Amniotic epithelial cell (primary cell): ENCODE measurements at places on chromosomes 13 and 19.

- DNase-seq = no peak
Measured at GRCh38 chr13:113768018-113768905, 9.2 kb downstream of the TMEM255B start.

DNA sequence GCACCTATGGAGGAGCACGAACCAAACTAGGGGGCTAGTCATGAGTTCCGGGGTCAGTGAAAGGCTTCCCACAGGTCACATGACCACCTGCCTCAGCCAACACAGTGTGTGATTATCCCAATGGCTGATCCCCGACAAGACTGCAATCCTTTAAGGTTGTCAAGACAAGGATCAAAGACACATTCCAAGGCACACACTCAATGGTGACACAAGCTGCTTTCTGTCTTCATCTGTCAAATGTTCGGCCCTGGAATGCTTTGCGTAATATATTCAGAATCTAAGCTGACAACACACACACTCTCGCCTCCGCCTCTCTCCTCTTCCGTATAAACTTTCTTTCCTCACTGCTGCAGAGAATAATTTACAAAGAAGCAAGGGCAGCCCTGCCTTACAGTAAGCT lies 11.7 kb downstream of the RANBP3 start:
- DNase-seq = peak; percentile 91

- DNase-seq = no peak
Measured at GRCh38 chr13:110425444-110425780, 118.3 kb downstream of the COL4A2 start.

- DNase-seq = no peak
Measured at GRCh38 chr19:10284065-10284959, 2.4 kb upstream of the ICAM4 start.

DNA sequence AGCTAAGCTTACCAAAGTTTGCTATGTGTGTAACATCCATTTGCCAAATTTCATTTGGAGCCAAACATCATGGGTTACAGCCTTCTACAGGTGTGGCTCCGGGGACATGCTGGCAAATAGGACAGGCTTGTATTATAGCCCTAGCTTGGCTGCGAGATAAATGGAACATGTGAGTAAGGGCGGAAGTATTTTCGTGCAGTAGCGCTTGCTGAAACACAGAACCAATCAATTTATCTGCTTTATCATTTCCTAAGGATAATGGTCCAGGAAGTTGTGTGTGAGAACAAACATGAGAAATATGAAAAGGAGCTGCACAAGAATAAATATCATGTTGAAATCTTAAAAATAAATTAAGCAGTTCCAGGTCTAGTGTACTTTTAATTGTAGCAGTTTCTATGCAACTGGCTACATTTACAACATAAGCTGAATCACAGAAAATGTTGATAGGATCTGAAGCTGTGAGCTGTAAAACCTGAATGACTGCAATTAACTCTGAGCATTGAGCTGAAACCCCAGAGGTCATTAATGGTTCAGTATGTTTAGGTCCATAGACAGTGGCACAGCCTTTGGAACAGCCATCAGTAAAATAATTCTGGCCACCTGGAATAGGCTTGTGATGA lies 22.2 kb upstream of the ZNF100 start:
- no peak for DNase-seq

GRCh38 chr19:24051516-24051915 lies 35.5 kb upstream of the ZNF254 start:
- DNase-seq = no peak

DNA sequence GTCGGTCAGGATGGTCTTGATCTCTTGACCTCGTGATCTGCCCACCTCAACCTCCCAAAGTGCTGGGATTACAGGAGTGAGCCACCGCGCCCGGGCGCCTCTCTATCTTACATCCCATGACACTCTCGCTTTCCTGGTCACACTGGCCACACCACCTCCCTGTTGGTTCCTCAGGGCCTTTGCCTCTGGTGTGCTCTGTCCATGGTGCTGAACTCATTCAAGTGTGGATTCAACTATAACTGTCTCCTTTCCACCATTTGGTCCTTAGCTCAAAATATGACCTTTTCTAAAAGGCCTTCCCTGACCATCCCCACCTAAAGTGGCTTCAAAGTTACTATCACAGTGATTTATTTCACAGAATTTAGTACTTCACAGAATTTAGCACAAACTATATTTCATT lies 3.7 kb upstream of the SMIM17 start:
- DNase-seq = peak; percentile 8

- no peak for DNase-seq
Measured at GRCh38 chr19:50968716-50969412, 527 bp downstream of the KLK6 start.

- DNase-seq = peak; percentile 64
Measured at GRCh38 chr13:49731766-49732165, 40.5 kb upstream of the EBPL start.

DNA sequence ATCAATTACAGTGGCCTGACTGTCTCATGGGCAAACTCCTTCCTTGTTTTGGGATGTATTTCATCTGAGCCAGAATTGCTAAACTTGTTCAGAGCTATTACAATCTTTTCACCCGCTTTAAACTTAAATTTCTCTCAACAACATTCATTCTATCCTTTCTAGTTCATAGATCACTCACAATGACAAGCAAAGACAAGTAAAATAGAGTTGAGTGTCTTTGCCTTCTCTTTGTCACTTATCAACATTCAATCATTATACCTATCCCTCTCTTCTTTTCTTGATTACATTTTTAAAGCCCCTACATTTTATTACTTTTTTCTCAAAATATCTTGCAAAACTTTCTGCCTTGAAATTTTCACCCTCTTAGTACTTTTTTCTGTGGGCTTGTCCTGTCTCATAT lies 1113.1 kb downstream of the PCDH17 start:
- no peak for DNase-seq

DNA sequence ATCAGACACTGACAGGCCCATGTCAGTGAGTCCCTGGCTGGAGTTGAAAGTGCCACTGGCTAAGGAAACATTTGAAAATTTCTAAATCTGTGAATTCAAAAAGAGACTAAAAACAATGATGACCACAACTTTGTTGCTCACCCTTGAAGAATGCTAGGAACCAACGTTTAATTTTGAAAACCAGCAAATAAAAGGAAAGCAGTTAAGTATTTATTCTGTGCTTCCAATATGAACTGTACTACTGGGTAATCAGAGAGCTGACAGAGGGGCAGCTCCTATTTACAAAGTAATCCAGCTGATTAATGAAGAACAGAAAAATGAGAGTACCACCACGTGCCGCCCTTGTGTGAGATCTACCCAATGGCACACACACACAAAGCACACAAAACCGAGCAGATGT lies 44.7 kb upstream of the LATS2 start:
- DNase-seq = peak; percentile 39

DNA sequence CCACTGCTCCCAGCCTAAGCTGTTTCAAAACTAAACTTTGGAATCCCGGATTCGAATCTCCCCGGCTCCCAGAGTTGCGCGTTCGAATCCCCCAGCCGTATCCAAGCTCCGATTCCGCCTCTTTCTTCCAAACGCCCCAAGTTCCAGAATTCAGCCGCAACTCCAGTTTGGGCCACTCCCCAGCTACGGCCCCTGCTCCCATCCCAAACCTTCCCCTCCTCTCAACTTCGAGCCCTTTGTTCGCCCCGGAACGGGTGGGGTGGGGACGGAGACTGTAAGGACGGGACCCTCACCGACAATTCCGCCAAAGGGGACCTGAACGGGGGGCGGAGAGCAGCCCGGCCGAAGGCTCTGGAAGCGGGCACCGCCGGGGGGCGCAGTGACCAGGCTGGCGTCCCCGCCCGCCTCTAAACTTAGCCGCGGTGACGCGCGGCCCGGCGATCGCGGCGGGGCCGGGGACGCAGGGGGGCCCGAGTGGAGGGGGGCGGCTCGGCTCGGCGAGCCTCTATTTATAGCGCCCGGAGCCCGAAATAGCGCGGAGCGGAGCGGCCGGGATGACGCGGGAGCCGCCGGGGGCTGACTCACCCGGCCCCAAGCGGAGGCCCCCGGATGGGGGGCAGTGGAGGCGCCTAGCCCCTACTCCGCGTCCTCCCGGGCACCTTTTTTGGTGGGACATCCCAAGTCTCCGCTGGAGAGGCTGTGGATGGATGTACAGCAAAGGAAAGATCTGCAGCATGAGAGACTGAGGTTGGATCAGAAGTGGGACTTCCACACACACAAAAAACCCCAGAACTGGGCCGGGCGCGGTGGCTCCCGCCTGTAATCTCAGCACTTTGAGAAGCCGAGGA lies 4.9 kb upstream of the ERCC1 start:
- no peak for DNase-seq

- DNase-seq = no peak
Measured at GRCh38 chr19:15640904-15641597, 354 bp downstream of the CYP4F3 start.

GRCh38 chr19:19423322-19423721 lies 17.8 kb downstream of the GATAD2A start:
- DNase-seq = no peak

GRCh38 chr13:69524459-69525150 lies 583.0 kb upstream of the ATXN8OS start:
- DNase-seq = no peak

DNA sequence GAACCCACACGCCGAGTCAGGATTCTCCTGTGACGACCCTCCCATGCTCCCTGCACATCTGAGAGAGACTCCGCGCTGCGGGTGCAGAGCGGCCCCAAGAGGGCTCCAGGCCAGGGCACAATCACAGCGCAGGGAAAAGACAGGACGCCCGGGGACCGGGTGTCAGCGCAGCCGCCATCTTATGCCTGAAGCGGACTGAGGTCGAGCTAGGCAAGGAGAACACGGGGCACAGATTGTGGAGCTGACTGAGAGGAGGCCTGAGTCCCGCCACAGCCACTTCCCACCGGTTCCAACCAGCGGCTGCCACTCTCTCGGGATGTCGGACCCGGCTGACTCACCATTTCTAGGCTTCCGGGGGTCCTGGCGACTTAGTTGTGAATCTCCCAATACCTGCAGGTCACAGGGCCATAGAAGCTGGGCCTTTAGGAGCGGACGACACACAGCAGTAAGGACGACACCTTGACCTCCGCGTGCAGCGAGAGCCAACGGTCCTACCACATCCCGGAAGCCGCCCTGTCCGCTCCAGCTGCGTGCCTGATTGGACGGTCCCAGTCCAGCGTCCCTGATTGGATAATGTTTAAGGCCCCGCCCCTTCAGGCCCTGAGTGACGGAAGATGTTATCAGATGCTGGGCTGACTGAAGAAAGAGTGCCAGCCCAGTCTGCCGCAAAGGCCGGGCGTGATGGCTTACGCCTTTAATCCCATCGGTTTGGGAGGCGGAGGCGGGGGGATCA lies at the start of gene ZNF728:
Gene ZNF728, minus strand, starts transcription at position 487 of the 733 bp plus-strand sequence. Its CDS starts 146 bp downstream, at position 341.
- no peak for DNase-seq

DNA sequence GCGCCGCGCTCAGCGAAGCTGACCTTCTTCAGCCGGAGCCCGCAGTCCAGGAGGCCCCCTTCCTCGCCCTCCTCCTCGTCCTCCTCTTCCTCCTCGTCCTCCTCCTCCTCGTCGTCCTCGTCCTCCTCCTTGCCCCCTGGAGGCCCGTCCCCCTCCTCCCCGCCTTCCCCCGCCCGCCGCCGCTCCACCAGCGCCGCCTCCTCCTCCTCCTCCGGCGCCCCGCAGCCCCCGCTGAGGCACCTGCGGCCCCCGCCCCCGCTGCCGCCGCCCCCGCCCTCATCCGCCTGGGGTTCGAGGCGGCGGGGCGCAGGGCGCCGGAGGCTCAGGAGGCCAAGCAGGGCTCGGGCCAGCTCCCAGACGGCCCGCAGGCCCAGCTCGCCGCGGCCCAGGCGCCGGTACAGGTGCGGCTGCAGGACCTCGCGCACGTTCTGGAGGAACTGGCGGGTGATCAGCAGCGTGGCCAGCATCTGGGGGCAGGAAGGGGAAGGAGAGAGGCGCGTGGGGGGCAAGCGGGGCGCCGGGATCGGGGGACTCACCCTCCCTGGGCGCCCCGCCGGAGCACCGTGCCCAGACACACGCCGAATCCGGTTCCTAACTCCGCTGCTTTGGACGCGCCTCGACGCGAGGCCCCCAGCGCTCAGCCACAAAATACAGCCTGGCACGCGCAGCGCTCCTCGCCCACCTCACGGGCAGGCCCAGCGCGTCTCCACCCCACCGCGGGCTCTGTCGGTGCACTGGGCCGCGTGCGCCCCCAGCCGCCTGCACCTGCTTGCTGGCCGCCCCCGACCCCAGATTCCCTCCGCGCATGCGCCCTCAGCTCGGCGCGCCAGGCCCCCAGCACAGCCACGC lies 5.9 kb downstream of the ANO8 start:
- DNase-seq = no peak

DNA sequence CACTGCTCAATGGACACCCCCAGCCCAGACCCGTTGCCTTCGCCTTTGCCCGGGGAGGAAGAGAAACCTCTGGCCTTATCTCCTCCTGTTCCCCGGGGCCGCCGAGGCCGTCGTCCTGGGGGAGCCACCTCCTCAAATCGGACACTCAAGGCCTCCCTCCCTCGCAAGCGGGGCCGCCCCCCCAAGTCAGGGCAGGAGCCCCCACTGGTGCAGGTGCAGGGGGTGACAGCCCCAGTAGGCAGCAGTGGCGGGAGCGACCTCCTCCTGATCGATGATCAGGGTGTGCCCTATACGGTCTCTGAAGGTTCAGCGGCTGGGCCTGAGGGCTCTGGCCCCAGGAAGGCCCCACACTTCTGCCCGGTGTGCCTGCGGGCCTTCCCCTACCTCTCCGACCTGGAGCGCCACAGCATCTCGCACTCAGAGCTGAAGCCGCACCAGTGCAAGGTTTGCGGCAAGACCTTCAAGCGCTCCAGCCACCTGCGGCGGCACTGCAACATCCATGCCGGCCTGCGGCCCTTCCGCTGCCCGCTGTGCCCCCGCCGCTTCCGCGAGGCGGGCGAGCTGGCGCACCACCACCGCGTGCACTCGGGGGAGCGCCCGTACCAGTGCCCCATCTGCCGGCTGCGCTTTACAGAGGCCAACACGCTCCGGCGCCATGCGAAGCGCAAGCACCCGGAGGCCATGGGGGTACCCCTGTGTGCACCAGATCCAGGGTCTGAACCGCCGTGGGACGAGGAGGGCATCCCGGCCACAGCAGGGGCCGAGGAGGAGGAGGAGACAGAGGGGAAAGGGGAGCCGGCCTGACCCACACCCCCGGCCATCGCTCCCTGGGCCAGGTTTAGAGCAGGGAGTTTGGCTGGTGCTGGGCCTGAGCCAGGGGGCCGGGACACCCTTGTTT lies 2.3 kb downstream of the ZNF524 start:
- no peak for DNase-seq

- DNase-seq = no peak
Measured at GRCh38 chr13:60944016-60944415, 471.6 kb downstream of the PCDH20 start.

GRCh38 chr13:35714121-35714520 lies 237.6 kb upstream of the MAB21L1 start:
- DNase-seq = no peak

- no peak for DNase-seq
Measured at GRCh38 chr13:33307843-33308242, 22.3 kb upstream of the STARD13 start.
